ENCODE measurements at places on chromosomes 2 and 18.

- DNase-seq, result no peak
Observed at GRCh38 chr18:48841381-48842258, 109.1 kb downstream of the SMAD7 start.

GRCh38 chr18:68402784-68403183 lies 312.1 kb downstream of the TMX3 start:
- DNase-seq, result no peak

DNA sequence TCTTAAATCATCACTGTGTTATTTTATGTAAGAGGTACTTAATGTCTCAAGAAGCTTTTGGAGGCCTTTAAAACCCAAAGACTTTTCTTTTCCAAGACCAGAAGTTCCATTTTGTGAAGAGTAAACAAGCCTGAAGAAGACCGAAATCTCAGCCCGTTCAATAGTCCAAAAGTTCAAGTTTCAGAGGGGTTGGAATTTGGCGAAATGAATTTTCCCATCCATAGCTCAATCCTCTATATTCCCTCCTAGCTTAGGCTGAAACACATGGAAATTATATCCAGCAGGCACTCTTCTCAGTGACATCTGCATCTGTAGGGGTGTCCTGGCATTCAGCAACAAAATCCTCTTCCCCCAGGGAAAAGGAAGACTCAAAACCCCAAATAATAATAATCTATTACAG lies 344.6 kb downstream of the ARHGAP15 start:
- no peak for DNase-seq

DNA sequence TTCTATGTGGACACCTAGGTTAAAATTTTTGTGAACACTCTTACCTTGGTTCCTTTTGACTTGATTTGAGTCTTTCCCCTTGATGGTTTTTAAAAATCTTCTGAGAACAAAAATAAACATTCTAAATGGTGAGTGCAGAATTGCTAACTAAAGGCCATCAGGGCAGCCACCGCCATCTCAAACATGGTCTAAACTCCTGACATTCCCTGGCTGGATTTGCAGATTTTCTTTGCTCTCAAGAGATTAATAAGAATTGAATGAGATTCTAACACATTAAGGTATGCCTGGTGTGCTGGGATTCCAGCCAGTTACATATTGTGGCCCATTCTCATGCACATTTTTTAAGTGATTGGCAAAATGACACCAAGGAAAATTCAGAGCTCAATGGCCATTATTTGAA lies 17.2 kb upstream of the CTDP1 start:
- DNase-seq, result no peak

GRCh38 chr2:86022661-86023365 lies 82.9 kb downstream of the POLR1A start:
- DNase-seq, result no peak

- no peak for DNase-seq
Observed at GRCh38 chr2:119489232-119489952, 34.9 kb downstream of the SCTR start.

DNA sequence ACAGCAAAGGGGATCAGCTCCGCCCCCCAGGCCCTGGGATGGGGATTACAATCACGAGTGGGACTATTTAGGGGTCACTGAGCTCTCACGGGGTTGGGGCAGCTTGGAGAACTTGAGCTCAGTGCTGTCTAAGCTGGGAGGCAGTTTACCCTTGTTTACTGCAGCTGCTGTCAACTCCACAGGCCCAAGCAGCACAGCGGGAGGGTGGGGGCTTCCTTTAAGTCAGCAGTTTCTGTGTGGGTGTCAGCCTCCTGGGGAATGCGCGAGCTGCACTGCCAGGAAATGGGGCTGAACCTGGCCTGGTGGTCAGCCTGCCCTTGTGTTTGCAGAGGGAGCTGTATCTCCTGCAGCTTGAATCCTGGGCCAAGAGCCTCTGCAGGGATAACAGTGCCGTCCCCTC lies 29.8 kb downstream of the TOGARAM2 start:
- no peak for DNase-seq

- DNase-seq, result peak; percentile 61
Observed at GRCh38 chr2:42116195-42117181, 52.7 kb upstream of the EML4 start.

- DNase-seq, result no peak
Observed at GRCh38 chr2:144082327-144082726, 437.6 kb downstream of the ZEB2 start.

GRCh38 chr2:230939691-230940470 lies 14.8 kb upstream of the GPR55 start:
- DNase-seq, result no peak

DNA sequence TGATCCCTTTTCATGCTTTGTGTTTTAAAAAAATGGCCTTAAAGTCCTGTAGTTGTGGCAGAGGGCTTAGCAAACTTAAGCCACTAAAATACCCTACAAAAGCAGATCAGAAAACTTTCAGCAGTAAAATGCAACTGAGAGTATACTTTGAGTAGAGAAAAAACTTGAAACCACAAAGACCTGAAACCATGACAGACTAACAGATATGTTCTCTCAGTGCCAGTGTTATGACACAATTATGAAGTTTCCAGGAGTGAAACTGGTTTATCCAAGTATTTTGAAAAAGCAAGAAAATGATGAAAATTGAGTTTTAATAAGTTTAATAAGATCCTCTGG lies 74.5 kb downstream of the SPRED2 start:
- DNase-seq, result no peak

DNA sequence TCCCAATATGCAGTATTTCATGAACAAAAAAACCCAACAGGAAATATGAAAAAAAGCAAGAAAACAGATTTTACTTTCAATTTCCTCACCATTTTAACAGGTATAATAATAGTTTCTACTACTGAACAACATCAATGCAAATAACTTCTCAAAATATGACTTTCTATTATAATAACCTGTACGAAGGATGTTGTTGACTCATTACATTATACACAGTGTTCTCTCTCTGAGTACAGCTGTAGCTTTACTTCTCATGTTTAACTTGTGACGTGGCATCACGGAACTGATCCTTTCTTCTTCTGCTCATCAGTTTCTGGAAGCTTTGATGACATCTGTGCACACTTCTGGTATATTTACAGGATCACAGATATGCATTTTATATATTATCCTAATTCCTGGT lies 40.0 kb downstream of the FAM228A start:
- DNase-seq, result no peak

DNA sequence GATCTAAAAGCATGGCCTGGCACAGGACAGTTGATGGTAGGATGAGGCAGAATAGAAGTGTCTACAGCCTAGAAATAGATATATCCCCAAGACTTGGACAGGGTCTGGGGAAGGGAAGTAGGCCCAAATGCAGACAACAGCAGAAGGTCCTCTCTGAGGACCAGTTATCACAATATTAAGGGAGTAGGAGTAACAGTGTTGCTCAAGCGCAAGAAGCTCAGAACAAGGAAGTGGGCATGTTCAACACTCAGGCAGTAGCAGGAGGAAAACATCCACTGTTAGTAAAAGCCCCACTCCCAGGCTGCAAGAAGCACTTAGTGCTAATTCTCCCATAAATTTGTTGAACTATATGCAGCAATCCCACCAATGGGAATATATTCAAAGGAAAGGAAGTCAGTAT lies 314.7 kb downstream of the METTL4 start:
- DNase-seq, result no peak

- peak; percentile 23 for DNase-seq
Observed at GRCh38 chr18:68623342-68623741, 91.6 kb downstream of the TMX3 start.

DNA sequence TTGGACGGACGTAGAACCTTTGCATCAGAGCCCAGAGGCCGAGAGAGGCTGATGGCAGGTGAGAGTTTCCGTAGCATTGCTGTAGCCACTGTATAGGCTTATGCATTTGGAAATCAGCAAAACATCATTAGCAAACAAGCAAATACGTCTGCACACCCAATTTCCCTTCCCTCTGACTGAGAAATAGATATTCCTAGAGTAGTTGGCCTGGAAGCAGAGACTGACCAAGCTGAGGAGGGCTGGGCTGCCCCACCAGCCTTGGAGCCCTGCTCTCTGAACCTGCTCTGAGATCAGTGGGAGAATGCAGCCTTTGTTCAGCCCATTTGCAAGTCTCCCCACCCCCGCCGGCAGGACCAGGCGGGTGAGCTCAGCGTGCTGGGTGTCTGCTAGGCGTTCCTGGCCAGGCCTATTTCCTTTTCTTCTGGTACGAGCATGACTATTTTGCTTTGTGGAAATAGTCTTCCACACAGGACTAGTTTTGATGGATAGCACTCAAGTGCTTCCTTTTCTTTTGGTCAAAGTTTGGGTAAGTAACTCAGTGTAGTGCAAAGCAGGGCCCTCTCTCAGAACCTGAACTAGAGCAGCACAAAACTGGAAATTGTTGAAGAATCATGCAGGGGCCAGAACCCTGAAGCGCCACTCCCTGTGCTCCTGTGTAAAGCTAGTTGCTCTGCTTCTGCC lies 21.9 kb upstream of the RNF149 start:
- DNase-seq, result no peak

GRCh38 chr2:158533009-158533408 lies 76.3 kb downstream of the PKP4 start:
- no peak for DNase-seq

DNA sequence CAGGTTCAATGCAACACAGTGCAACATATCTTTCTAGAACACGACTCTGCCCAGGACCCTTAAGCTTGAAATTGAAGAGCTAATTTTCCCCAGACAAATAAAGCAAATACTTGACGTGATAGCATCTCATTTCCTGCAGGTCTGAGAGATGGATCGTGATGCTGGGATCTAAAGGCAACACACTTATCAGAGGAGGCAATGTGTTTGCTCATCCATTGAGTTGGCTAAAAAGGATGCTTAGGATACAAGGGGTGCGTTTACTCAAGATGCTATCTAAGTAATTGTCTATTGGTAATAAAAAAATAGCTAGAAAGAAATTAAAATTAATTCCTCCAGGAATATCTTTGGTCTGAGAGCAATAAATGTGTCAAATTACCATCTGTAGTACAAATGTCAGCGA lies 129.0 kb downstream of the SOCS6 start:
- no peak for DNase-seq

DNA sequence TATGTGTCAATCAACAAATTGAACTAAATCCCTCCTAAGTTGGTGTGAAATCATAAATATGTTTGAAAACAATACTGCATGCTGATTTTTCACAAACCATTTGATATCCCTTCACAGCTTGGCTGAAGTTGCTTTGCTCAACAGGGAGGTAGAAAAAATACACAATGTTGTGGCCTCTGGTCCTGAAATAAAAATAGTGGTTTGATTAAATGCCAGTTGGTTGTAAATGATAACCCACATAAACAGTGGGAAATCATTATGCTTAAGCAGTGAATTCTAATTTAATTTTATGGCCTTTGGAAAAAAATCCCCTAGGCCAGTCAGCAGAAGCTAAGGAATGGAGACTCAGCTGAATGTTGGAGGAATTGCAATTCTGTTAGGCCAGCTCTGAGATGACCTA lies 359.4 kb upstream of the CWC22 start:
- DNase-seq, result peak; percentile 9

DNA sequence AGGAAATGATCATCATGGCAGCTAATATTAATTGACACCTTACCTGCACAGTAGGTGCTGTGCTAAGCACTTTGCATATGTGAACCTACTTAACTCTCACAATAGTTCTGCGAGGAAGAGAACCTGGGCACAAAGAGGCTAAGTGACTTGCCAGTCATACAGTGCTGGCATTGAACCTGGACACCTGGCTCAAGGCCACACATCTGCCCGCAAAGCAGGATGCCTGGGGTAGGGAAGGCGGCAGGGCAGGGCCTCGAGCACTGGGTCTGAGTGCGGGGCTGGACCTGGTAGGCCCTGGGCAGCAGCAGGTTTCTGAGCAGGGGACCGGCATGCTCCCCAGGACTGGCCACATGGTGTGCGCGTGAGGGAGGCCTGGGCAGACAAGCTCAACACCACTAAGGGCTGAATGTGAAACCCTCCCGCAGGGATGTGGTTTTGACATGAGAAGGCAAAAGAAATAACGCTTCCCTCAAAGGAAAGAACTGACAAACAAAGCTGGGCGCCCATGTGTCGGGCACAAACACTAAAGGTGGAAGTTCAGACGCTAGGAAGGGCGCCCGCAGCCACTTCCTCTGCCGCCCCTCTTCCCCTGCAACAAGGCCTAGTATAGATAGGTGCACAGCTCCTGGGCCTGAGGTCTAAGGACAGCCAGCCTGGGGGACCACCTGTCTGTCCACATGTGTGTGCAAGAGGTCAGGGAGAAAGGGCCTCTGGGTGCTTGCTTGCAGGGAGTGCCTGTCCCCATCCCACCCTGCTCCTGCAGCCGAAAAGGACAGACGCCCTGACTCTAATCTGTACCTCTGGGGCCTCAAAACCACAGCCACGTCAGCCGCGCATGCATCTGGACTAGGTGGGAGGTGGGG lies 92.5 kb downstream of the ZFP36L2 start:
- no peak for DNase-seq

GRCh38 chr2:30684516-30684915 lies 122.7 kb downstream of the CAPN13 start:
- DNase-seq, result no peak

- DNase-seq, result no peak
Observed at GRCh38 chr2:2812117-2812516, 481.0 kb upstream of the MYT1L start.

DNA sequence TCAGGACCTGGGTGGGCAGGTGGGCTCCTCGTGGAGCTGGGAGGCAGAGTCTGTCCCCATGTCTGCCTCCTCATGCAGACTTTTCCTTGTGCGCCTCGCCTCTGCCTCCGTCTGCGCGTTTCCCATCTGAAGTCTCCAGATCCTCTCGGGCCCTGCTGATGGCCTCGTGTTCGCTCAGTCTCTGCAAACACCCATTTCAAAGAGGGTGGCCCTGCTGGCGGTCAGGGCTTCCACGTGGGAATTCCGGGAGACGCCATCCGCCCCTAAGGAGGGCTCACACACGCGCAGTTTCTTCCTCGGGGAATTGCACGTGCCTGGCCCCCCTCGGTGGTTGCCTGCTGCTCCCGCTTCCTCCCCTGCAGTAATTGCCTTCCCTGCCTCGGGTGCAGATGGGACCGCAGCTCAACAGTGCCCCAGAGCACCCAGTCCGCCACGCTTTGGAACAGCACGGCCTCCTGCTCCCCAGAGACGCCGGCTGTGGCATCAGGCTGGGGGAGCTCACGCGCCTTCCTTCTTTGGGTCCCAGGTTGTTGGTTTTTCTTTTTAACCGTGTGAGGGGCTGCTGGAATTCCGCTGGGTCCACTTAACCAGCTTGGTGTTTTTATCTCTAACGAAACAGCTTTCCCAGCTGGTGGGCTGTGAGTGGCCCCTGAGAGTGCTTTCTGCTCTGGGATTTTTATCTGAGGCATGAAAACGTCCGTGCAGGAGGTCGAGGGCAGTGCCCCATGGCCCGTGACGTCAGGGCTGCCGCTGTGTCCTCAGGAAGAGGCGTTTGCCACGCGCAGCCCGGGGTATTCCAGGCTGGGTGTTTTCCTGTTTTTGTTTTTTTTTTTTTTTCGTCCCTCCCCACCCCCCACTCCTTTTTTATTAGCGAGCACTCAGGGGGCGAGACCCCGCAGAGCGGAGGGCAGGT lies 16.1 kb downstream of the NFATC1 start:
- DNase-seq, result no peak
